ENCODE measurements at places on chromosomes 3 and 15.

GRCh38 chr15:47516558-47516957 is 200.7 kb upstream of the SEMA6D start:
- DNase-seq = no peak

DNA sequence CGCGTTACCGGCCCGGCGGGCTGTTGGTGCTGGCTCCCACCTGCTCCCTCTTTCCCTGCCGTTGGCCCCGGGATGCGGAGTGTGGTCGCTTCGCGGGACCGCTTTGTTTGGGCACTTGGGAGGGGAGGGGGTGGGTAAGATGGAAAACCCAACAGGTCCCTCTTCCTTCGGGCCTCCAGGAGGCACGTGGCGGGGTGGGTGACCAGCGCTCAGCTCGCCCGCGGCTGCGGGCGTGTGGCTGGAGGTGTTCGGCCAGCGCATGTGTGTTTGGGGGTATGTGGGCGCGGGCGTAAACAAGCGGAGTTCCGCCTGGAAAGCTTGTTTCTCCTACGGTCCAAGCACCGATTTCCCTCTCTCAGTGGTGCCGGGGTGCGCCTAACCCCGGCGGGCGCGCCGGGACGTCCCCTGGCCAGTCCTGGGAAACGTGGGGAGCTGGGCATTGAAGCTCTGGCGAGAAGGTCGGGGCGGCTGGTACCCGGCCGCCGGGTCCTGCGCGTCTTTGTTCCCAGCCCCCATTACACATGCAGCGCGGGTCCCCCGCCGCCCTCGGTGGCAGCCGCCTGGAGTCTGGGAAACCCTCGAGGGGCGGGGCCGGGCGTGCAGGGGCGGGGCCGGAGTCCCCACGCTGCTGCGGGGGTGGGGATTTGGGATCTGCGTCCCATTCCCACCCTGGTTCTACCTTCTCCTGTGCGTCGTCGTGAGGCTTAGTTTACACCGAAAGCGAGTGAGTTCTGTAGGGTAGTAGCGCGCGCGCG is 1.4 kb downstream of the ACVR2B start:
- peak; percentile 46 for DNase-seq

DNA sequence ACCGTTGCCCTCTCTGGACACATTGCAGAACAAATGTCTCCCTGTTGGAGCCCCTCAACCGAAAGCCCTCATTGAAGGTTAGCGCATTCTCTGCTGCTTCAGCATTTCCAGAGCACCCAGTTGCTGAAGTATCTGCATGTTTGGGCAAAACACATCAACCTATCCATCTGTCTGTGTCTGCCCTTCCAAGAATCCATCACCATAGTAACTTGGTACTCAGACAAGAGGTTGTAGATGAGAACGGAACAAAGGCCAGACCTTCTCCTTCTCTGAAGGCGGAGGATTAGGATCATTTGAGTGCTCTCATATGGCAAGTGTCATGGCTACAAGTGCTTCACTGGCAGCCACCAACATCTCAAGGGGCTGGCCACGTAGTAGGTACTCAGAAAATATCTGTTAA is 23.1 kb upstream of the RHO start:
- DNase-seq = no peak

DNA sequence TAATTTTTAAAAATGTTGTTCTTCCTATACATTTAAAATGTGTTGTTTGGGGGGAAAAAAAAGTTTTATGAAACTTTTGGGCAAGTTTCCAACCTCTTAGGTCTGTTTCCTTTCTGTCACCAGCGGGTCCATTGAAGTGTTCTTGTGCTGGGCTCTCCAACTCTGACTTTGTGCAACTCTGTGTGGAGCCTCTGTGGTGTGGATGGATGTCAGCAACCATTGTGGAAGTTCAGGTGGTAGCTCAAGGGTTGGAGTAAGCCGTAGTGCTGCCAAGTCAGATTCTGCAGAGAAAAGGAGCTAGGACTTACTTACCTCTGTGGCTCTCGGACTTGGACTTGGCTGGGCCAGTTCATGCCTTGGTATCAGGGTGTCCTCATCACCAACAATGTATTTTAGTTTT is 22.4 kb downstream of the ARID3B start:
- no peak for DNase-seq

- no peak for DNase-seq
Observed at GRCh38 chr15:89826671-89827655, 12.3 kb upstream of the ANPEP start.

DNA sequence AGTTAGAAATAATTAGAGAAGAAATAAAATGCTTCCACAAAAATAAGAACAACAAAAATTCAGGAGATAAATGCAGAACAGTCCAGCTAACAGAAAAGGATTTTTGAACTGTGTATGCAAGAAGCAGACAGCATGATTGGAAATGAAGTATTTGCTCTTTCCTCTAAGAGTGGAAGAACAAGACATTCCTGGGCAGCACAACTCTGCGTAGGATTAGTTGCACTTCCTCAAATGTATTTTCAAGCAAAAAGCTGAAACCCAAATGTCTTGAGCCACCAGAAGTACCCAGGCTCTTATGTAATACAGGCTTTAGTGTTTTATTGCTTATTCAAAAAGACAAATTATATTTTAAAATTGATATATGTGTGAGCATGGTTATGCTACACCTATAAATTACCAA is 127.2 kb downstream of the ZBTB20 start:
- no peak for DNase-seq
